Left renal cortex interstitium (tissue), 4 donors: ENCODE measurements at places on chromosomes 11 and 22.

GRCh38 chr22:44505796-44506354, 7.8 kb upstream of the RTL6 start:
- DNase-seq = no peak

DNA sequence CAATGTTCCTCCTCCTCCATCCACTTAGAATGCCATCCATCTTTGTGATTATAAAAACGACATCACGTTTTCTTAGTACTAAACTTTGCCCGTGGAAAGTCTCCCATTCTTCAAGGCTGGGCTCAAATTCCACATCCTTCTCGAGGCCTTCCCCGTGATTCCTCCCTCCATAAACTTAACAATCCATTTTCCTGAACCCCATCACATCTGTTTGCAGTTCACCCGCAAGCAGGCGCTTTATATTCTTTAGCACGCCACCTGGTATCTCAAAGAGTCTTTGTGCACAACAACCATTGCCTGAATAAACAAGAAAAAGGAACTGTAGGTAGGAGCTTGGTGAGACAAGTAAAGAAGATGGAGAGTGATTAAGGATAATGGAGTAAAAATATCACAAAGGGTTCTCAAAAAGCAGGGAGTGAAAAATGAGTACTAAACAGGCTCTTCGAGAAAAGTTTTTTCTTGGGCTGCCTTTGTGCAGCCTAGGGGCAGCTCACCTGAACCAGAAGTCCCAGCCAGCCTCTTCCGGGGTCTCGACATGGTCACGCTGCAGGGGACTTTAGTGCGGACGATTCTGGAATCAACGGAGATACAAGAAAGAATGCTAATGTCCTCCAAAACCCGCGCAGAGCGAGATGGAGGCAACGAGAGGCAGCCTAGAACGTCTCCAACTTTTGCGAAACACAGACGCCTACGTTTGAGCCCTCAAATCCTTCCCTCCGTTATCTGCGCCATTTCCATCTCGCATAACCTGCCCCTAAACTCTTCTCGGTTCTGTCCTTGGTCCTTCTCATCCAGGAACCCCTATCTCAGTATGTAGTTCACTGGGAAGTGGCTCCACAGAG, 585 bp downstream of the THYN1 start:
- no peak for DNase-seq

- no peak for DNase-seq
Measured at GRCh38 chr11:111303461-111303860, 5.1 kb downstream of the POU2AF3 start.

DNA sequence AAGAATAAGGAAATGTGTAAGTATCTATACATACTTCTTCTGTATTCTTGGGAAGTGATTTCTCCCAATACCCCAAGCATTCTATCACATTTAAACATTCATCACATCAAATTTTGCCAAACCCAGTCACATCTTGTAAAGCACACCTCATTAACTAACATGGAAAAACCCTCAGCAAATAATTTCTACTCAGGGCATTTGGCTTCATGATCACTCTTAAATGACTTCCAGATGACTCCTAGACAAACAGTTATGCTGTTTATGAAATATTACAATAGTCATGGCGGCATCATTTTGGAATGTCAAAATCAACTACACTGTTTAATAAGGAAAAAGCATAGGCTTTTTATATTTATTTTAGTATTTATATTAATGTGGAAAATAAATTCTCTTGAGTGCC, 47.3 kb upstream of the CCDC34 start:
- no peak for DNase-seq

DNA sequence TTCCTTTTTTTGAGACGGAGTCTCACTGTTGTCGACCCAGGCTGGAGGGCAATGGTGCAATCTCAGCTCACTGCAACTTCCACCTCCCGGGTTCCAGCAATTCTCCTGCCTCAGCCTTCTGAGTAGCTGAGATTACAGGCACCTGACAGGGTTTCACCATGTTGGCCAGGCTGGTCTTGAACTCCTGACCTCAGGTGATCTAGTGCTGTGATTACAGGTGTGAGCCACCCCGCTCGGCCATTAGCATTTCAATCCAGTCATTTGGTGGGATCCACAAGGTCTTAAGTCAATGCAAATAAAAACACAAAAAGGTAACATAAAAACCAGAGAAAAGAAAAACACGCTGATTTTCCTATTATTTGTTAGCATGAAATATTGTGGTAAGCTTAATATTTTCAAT, 1227.2 kb upstream of the TENM4 start:
- no peak for DNase-seq

- peak; percentile 55 for DNase-seq
Measured at GRCh38 chr11:46119352-46120216, 1.7 kb downstream of the PHF21A start.

DNA sequence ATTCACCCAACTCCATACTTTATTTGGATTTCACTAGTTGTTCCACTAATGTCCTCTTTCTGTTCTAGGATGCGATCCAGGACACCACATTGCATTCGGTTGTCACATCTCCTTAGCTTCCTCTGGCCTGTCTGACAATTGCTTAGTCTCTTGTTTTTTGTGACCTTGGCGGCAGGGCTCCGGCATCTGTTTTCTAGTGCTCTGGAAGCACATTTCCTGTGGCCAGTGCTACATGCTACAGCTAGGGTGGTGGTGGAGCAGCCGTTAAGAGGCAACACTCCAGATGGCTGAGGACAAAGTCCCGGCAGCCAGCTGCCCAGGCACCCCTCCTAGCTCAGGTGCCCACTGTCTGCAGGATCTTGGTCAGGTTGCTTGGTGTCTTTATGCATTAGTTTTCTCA, 6.8 kb downstream of the STX3 start:
- DNase-seq = no peak

GRCh38 chr11:45278714-45279113, 7.4 kb downstream of the SYT13 start:
- no peak for DNase-seq

DNA sequence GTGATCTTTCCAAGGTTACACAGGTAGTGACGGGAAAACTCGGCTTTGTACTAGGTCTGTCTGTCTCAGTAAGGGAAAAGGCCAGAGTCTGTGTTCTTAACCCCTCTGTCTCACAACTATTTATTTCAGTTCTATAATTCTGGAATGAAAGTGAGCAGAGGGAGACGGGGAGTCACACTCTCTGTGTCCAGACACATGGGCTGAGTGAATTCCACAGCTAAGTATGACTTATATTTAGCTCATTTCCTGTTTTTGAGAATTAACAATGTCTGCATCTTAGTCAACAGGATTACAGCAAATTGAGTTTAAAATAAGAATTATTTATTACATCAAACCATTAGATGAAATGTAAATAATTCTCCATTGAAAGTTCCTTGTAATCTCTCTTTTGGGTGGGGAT, 62.5 kb upstream of the OR4B1 start:
- no peak for DNase-seq

GRCh38 chr11:96464700-96465307, 75.0 kb downstream of the JRKL start:
- no peak for DNase-seq

GRCh38 chr22:43925433-43926348, 2.1 kb downstream of the PNPLA3 start:
- no peak for DNase-seq

DNA sequence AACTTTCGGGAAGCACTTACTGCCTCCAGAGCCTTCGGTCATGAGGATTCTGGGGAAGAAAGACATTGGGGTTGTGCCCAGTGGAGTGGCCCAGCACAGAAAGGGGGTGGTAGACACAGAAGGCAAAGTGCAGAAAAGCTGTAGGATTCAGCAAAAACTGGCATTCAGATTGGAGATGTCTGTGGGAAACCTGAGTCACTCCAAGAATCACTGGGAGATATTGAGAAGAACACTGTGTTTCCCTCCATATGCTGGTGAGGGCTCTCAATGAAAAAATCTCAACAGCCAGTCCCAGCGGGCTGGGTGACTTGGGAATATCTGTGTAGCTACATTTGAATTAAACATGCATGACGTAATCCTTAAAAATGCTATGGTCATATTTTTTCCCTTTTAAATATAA, 61.2 kb upstream of the RCN1 start:
- DNase-seq = no peak

GRCh38 chr11:76834151-76834550, 26.6 kb upstream of the ACER3 start:
- no peak for DNase-seq

DNA sequence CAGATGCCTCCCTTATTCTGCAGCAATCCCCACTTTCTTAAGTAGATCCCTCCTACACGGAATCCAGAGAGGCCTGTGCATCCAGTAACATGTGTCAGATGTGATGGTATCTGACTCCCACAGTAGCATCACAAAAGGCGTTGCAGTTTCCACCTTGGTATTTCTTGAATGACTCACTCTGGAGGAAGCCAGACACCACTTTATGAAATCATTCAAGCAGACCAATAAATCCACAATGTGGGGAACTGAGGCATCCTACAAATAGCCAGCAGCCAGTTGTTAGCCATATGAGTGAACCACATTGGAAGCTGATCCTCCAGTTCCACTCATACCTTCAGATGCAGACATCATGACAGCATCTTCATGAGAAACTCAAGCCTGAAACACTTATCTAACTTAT, 798.1 kb downstream of the OPCML start:
- DNase-seq = no peak
